ENCODE measurements at places on chromosomes 12 and 14. TPM values are rescaled to one million over a fixed set of nuclear protein-coding genes. Genes with fewer than 3 reads are reported as not detected.
A peak's percentile ranks its signal among the peaks of the same experiment; 100 is the strongest.

PMEL gene
- total RNA-seq = 0.78 TPM

SERPINA12 gene
- not detected for total RNA-seq

HHIPL1 gene
- 1.0 TPM for total RNA-seq

CNTN1 gene
- total RNA-seq = 45.0 TPM

ANKS1B gene
- 0.10 TPM for total RNA-seq

AMIGO2 gene
- 17.4 TPM for total RNA-seq

DLK1 gene
- total RNA-seq = not detected

CLEC9A gene
- not detected for total RNA-seq

NKX2-1 gene
- not detected for total RNA-seq

FAM181A gene
- not detected for total RNA-seq

KCNMB4 gene
- total RNA-seq = 2.0 TPM

- no peak for DNase-seq
Measured at GRCh38 chr14:67440513-67440912, 28.5 kb upstream of the PLEK2 start.

DNA sequence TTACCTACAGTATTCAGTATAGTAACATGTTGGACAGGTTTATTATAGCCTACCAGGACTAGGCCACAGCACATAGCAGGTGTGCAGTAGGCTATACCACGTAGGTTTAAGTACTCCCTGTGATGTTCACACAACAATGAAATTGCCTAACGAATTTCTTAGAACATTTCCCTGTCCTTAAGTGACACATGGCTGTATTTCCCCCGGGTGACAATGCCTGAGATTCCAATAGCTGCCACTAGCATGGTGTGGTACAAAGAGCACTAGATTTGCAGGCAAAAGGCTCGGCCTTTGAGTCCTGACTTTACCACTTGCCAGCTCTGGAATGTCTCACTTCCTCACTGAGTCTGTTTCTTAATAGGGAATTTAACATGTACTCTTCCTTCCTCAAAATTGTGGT, 19.7 kb downstream of the PTPN21 start:
- DNase-seq = no peak

- no peak for DNase-seq
Measured at GRCh38 chr12:128458301-128458974, 191.5 kb downstream of the TMEM132C start.

DNA sequence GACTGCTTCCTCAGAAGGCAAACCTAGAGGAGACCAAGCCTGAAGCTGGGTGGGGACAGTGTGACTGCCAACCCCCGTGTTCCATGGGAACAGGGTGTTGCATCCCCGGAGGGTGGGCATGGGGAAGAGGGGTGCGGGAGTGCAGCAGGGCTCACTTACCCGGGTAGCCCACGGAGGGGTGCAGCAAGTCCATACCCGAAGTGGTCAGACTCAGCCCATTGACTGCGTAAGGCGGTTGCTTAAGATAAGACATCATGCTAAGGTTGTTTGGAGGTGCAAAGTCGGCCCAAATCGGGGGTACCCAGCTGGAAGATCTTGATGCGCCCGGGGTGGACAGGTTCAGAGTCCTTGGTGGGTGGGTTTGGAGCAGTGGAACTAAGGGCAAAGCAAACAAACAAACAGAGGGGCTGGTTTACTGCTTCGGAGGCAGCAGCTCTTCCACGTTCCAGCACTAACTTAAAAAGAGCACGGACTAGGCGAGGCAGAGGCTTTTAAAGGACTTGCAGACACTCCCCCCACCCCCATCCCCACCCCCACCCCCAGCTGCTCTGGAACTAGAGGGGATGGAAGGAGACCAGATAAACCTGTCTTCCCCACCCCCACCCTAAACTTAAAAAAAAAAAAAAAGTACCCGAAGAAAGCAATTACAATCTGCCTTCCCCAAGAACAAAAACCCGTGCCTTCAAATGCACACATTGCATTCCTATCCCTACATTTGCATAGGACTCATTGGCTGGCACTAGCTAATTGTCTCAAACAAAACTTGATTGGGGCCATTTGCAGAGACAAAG, 4.9 kb downstream of the OTX2 start:
- no peak for DNase-seq

GRCh38 chr12:80798281-80798680, 81.6 kb downstream of the MYF5 start:
- no peak for DNase-seq

DNA sequence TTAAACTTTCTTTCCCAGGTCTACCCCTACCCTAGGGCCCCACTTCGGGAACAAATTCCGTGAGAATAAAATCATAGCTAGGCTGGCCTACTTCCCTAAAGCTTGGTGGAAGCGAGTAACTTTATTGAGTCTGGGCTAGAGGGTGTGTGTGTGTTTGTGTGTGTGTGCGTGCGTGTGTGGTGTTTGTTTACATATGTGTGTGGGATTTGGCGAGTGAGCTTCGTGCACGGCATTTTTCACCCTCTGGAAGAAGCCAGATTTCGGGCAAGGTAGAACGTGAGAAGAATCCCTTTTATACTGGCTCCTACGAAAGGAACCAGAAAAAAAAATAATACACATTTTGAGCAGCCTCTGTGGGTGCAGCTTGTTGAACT, 7.5 kb upstream of the LHX5 start:
- no peak for DNase-seq

GRCh38 chr14:95601650-95602049, 66.8 kb downstream of the GLRX5 start:
- DNase-seq = no peak

- DNase-seq = no peak
Measured at GRCh38 chr12:52245259-52245961, 12.4 kb downstream of the KRT7 start.

DNA sequence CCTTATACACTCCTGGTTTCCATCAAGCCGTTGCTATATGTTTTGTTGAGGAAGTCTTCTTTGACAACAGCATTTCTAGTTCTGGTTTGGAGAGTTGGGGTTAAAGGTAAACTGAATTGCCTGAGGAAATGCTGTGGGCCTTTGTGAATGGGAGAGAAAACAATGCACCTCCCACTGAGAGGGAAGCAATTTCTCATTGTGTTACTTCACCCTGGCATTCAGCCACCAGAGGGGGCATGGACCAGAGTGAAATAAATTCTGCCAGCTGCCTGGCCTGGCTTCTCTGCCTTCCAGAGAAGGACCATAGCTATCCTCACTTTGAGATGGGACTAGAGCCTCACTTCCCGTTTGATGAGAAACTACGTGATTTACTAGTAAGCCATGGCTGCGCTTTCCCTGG, 475.3 kb downstream of the EGLN3 start:
- peak; percentile 4 for DNase-seq

DNA sequence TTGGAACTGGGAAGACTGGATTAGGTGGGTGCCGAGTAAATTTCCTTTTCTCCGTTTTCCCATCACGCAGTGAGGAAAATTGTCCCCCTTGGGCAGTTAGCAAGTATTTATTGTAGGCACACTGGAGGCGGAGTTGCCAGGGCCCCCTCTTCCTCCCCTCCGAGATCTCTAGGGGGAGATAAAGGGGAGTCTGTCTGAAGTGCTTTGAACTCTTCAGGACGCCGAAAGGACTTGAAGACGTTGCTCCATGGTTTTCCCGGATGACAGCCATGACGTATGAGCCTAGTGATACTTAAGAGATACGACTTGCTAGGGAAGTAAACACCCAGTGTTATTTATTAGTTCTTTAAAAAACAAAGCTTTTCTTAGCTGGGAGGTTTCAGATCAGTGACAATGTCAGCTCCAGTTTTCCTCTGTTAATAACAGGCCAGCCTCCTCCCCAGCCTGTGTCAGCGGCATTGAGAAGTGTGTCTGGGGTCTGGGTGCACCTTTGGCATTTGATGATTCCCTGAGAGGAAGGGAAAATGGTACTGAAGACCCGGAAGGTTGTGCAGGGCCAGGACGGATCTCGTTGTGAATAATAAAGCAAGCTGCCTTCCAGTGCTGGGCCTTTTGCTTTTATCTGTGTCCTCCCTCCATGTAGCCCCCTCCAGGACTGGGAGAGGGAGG, 78.7 kb downstream of the TSPAN9 start:
- DNase-seq = no peak

- DNase-seq = no peak
Measured at GRCh38 chr12:125259178-125259867, 194.1 kb downstream of the AACS start.

DNA sequence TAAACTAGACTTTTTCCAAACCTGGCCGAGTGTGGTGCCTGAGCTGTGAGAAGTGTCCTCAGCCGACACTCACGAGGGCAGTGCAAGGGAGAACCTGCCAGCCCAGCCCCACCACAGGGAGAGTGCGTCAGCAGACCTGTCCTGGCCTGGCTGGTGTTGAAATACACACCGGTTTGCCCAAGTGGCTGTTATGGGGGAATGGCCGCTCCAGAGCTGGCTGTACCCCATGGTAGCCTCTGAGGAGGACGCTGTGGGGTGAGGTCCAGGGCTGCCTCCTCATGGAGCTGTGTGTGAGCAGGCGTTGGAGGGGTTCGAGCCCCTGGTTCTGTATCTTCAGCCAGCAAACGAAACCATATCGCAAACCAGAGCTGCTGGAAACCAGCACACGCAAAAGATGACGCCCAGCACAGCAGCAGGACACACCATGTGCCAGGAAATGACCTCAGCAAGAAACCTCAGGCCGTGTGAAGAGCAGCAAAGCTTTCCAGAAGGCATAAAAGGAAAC, 9.4 kb downstream of the ANKRD9 start:
- DNase-seq = no peak

Measured in NCI-H460 (cell line).